ENCODE measurements at places on chromosomes 6 and 20. TPM values are rescaled to one million over a fixed set of nuclear protein-coding genes. Genes with fewer than 3 reads are reported as not detected.

C20orf204 gene
- total RNA-seq: 0.57 TPM

FKBP1C gene
- total RNA-seq: 0.35 TPM

DNPH1 gene
- total RNA-seq: 81.1 TPM

CCN5 gene
- total RNA-seq: 22.5 TPM

RIPOR3 gene
- 1.8 TPM for total RNA-seq

BPIFB1 gene
- total RNA-seq: 99.4 TPM

MATN4 gene
- total RNA-seq: 0.09 TPM

NUS1 gene
- total RNA-seq: 17.4 TPM

NUDT3 gene
- total RNA-seq: 14.9 TPM

SCUBE3 gene
- not detected for total RNA-seq

THBD gene
- 93.4 TPM for total RNA-seq

TMEM244 gene
- not detected for total RNA-seq

ADGRB3 gene
- total RNA-seq: 0.04 TPM

HTR1E gene
- total RNA-seq: not detected

EDN1 gene
- 11.8 TPM for total RNA-seq

RGS17 gene
- 0.76 TPM for total RNA-seq

TOMM6 gene
- total RNA-seq: 141 TPM

C20orf96 gene
- total RNA-seq: 1.1 TPM

TNFRSF21 gene
- total RNA-seq: 68.1 TPM

GSTA2 gene
- total RNA-seq: not detected

RFX6 gene
- total RNA-seq: not detected

B3GAT2 gene
- 0.21 TPM for total RNA-seq

SMLR1 gene
- not detected for total RNA-seq
